ENCODE measurements at places on chromosomes 3 and 15.

- no peak for DNase-seq
Observed at GRCh38 chr3:112845772-112846171, 892 bp downstream of the CD200R1L start.

GRCh38 chr3:59659755-59660154 is 609.9 kb upstream of the CFAP20DC start:
- no peak for DNase-seq

GRCh38 chr15:79743032-79743431 is 153.8 kb downstream of the MTHFS start:
- DNase-seq = peak; percentile 34

GRCh38 chr3:177978946-177979345 is 557.3 kb upstream of the KCNMB2 start:
- no peak for DNase-seq

GRCh38 chr15:78149805-78150751 is 916 bp downstream of the IDH3A start:
- DNase-seq = peak; percentile 44

GRCh38 chr15:64909546-64909945 is 2.2 kb upstream of the ANKDD1A start:
- no peak for DNase-seq

All from LoVo (cell line).